Ureter (tissue), 1 donor: ENCODE measurements at places on chromosomes 4 and X. TPM values are rescaled to one million over a fixed set of nuclear protein-coding genes. Genes with fewer than 3 reads are reported as not detected.
A peak's percentile ranks its signal among the peaks of the same experiment; 100 is the strongest.

- no peak for DNase-seq
Measured at GRCh38 chr4:73990988-73991741, 3.2 kb upstream of the PPBP start.

DNA sequence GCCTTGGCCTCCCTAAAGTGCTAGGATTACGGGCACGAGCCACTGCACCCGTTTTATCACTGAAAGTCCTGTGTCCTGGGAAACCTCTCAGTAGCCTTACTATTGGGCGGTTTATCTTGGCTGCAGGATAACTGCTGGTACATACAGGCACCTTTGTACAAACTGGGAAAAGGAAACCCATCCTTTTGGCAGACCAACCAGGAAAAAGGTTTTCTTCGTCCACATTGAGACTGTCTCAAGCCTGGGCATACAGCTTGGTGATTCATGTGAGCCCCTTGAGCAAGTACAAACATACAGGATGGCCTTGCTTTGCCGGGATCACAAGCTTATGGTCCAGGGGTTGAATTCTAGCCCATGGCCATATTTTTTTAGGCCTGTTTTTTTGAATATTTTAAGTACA, 32.8 kb downstream of the RWDD4 start:
- DNase-seq, result no peak

The RGN gene
- total RNA-seq, result 7.0 TPM

- DNase-seq, result no peak
Measured at GRCh38 chrX:139382529-139382928, 148.0 kb upstream of the F9 start.

- DNase-seq, result no peak
Measured at GRCh38 chrX:129039176-129039575, 484.1 kb downstream of the SMARCA1 start.

GRCh38 chr4:183503497-183504063, 1.3 kb upstream of the ING2 start:
- DNase-seq, result no peak

GRCh38 chr4:86603311-86603885, 9.3 kb downstream of the PTPN13 start:
- no peak for DNase-seq

The CXorf49 gene
- total RNA-seq, result not detected

DNA sequence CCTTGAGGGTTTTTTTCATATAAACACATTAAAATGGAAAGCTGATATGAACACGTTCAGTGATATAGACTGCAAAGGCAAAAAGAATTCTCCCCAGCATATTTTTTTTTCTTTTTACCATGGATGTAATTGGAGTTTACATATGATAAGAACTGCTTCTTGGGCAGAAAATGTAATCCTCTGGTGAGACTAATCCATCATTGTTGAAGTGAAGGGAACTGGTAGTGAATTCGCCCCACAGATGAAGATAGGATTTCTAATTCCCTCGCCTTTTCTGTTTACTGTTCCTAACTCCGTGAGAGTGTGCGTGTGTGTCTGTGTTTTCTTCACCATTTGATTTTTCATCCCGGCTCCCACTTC, 88.9 kb downstream of the GPR143 start:
- DNase-seq, result no peak

DNA sequence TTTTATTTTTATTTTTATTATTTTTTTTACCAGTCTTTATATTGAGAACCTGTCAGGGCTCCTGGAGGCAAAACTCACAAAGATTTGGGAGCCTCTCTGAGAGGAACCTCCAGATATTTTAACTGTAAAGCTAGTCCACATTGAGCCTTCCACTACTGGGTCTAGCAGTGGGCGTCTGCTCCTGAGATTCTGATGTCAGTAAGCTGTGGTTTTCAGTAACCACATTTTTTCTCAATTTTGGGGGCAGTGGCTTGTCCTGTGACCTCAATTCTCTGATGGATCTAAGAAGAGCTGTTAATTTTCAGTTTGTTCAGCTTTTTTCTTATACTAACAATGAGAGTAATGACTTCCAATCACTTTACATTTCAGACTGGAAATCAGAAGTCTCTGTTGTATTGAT, 23.6 kb upstream of the GPRASP1 start:
- DNase-seq, result no peak

GRCh38 chr4:147182041-147182440, 236.4 kb upstream of the TTC29 start:
- DNase-seq, result no peak

GRCh38 chr4:10096201-10096977, 20.2 kb downstream of the WDR1 start:
- peak; percentile 66 for DNase-seq

The MMGT1 gene
- total RNA-seq, result 25.0 TPM

DNA sequence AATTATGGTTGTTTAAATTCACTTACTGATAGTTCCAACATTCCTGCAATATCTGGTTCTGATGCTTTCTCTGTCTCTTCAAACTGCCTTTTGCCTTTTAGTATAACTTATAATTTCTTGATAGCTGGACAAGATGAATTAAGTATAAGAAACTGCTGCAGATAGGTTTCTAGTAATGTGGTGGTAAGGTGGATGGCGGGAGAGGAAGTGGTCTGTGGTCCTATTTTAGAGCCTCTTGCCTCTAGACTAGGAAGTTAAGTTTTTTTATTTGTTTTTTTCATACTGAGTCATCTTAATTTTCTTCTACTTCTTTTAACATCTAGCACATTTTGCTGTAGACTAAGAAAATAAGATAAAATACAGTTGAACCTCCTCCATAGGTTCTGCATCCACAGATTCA, 310.0 kb downstream of the SLITRK2 start:
- no peak for DNase-seq

DNA sequence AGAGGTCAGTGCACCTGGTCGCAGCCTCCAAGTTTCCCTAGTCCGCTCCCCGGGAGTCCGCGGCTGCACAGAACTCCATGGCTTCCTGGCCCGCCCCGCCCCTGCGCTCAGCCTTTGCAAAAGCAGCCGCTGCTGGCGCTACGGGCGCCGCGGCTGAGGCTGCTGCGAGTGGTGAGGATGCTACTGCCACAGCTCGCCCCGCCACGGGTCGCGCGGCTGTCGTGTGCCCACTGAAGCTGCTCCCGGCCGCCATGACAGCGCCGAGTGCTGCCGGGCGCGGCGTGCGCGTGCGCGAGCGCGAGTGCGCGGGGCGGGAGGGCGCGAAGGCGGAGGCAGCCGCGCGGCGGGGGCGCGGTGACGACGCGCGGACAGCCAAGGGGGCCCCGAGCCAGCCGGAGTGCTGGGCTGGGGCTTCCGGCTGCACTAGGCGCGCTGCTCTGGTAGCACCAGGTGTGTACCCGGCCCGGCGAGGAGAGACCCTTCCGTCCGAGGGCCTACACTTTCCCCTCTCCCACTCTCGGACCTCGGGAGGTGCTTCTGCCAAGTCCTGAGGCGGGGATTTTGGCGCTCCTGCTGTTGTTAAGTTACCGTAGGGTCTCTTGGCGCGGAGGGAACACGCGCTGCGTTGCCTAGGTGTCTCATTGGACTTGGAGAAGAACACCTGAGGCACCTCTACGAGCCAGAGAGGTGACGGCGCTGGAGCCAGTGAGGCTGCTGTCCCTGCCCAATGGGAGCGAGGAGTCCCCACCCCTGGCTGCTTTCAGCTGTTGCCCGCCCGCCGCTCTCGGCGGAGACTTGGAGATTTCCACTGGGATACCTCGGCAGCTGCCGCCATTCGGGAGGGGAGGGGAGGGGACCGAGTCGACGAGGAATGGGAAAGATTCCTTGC, 619 bp upstream of the LRBA start:
- DNase-seq, result peak; percentile 71

- no peak for DNase-seq
Measured at GRCh38 chr4:148574911-148575310, 132.7 kb upstream of the NR3C2 start.
